ENCODE measurements at places on chromosomes 6 and 20. TPM values are rescaled to one million over a fixed set of nuclear protein-coding genes. Genes with fewer than 3 reads are reported as not detected.

DNA sequence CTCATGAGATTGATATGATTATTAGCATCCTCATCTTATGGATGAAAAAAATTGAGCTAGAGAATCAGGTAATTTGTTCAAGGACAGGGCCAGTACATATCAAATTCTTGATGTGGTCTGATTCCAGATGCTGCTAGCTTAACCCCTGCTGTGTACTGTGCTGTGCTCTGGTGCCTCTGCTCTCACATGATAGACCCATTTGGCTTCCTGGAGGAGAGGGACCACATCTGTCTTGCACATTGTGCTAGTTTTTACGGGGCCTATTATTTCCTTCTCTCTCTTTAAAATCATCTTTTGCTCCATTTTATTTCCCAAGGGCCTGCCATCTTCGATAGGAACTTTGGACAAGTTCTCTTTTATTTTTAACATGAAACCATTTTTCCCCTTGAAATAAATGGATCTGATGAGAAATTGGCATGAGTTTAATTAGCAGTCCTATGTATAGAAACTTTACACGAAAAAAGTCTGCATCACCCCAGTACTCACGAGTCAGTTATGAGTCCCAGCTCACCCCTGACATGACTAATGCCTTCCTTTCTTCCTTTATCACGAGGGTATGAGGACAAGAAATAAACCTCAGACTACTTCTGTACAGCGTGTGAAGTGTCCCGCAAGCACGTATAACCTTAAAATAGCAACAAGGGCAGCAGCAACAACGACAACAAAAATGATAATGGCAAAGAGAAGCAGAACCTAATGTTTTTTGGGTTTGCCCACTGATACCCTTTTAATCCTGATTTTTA lies 26.5 kb downstream of the CD109 start:
- DNase-seq: no peak

DNA sequence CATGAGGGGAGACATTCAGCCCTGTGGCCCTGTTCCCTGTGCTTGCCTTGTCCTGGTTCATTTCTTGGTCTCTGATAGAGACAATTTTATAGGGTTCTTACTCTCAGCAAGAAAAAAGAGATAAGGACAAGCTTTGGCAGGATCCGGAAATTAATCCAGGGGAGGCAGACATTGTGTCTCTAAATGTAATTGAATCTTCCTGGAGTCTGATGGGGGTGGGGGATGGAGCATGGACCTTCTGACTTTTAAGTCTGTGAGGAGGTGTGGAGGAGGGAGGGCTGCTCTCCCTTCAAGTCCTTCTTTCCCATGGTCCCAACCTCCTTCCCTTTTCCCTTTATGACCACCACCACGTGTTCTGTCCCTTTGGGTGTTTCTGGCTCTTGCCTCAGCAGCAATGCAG lies 512.7 kb downstream of the DHX35 start:
- no peak for DNase-seq

- DNase-seq: no peak
These were observed 142.2 kb upstream of the ESR1 start for GRCh38 chr6:151665329-151665728.

DNA sequence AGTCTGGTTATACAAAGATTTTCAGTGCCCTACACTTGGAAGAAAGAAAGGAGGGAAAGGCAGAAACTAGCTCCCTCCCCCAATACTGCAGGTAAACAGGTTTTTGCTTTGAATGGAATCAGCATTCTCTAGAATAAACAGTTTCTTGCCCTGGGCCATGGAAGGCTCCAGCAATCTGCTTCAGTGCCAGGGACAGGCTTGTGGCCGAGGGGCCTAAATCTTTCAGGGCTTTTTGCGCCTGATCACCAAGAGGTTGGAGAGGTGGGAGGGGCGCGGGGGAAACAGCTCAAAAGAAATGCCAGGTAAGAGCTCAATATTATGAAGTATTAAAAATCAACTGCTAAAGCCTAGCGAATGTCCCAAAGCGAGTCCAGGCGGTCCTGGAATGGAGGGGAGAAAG lies 23.8 kb downstream of the TFAP2B start:
- DNase-seq: no peak

DNA sequence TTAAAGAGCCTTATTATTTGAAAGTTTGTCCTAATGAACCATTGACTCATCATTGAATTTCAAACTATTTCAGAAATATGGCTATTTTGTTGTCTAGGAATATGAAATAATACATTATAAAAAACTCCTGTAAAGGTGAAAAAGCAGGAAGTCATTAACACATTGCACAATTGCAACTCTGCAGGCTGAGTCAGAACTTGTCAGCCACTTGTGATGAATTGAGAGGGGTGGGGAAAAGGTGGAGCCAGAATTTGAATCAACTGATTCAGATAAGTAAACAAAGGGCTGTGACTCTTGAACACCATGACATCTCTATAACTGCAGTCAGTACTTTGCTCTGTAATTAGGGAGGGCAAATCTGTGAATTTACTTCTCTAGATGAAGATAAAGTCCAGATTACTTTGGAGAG lies 6.0 kb downstream of the C6orf141 start:
- DNase-seq: peak; percentile 87

GRCh38 chr20:50932016-50932485 lies 814 bp upstream of the ADNP start:
- no peak for DNase-seq

TNF gene
- 0.40 TPM for total RNA-seq

BANF2 gene
- not detected for total RNA-seq

All from K562 (cell line).